ENCODE measurements at places on chromosomes 7 and 10.

DNA sequence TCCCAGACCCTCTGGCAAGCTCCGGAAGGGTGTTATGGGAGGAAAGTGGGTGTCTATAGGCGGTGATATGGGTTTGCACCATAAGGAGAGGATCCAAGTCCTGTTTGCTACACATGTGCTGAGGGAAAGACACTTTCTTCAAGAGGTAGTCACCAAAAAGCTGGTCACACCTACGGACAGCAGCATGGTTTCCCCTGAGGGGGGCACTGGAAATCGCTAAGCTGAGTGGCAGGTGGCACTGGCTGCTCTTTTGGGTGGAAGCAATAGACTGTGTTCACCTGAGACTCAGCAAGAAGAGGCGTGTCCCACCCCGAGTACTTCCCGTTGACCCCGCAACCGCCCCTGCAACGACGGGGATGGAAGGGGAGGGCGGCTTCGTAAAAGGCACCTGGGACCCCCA, 1.8 kb upstream of the FOXI2 start:
- no peak for DNase-seq

DNA sequence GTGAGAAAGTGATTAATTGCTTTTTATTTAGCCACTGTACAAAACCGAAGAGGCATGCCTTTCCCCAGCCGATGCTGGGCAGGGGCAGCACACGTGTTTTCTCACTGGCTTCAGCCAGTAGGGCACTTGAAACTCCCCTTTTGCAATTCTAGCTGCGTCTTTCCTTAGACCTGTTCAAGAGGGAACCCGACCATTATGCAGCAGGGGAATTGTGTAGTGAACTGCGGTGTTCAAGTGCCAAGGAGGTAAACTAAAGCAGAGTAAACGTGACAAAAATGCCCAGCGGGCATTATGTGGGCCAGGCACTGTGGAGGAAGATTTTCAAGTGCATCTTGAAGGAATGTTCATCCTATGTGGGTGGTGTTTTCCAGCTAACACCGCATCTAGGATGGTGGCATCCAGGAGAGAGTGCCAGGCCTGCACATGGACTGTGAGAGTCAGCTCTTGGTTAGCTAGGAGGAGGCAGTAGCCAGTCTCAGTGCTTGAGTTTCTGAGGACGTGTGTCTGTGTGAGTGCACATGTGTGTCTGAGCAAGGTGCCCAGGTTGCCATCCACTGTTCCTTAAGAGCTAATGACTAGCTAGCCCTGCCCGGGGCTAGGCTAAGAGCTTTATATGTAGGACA, 3.3 kb downstream of the WIPF3 start:
- no peak for DNase-seq

- no peak for DNase-seq
These were observed 784.5 kb upstream of the IGFBP3 start for GRCh38 chr7:46705386-46706255.

- DNase-seq, result no peak
These were observed 106.3 kb downstream of the GRK5 start for GRCh38 chr10:119313644-119314043.

- no peak for DNase-seq
These were observed 28.3 kb downstream of the POLL start for GRCh38 chr10:101559596-101560297.

DNA sequence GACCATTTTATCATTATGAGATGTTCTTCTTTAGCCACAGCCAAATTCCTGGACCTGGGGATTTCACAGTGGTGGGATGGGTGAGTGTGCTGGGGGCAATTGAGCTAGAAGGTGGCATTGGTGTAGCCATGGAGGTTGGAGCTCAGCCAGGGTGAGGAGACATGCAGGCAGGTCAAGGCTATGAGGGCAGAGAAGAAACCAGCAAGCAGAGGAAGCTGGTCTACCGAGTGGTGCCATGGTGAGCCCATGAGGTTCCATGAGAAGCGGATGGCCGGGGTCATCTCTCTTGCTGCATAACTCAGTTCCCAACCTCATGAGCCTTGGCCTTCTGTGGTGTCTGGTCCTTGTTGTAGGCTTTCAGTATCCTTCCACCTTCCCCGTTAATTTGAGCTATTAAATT, 91.4 kb downstream of the CARD11 start:
- DNase-seq, result no peak

DNA sequence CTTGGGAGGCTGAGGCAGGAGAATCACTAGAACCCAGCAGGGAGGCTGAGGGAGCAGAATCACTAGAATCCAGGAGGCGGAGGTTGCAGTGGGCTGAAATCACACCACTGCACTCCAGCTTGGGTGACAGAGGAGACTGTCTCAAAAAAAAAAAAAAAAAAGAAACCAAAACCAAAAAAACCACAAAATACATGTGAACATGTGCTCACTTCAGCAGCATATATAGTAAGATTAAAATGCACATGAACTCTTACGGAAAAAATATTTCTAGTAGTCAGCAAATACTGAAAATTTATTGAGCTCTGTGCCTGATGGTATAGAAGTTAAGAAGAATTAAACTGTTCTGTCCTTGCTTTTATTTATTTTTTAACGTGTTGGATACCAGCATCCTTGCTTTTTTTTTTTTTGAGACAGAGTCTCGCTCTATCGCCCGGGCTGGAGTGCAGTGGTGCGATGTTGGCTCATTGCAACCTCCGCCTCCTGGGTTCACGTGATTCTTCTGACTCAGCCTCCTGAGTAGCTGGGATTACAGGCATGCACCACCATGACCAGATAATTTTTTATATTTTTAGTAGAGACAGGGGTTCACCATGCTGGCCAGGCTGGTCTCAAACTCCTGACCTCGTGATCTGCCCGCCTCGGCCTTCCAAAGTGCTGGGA, 9.6 kb upstream of the ZNF487 start:
- peak; percentile 23 for DNase-seq

GRCh38 chr10:19546224-19546623, 270.0 kb upstream of the PLXDC2 start:
- no peak for DNase-seq

DNA sequence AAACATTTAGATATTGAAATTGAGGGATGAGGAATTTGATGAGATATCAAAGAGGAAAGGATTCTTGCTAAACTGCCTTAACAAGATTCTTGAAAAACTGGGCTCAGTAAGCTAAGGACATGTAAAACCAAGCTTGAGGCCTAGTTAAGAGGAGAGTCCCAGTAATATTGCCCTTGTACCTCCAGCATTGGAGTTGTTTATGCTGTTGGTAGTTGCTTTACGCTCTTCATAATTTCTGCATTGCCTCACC, 156.1 kb upstream of the TRIM24 start:
- DNase-seq, result no peak

DNA sequence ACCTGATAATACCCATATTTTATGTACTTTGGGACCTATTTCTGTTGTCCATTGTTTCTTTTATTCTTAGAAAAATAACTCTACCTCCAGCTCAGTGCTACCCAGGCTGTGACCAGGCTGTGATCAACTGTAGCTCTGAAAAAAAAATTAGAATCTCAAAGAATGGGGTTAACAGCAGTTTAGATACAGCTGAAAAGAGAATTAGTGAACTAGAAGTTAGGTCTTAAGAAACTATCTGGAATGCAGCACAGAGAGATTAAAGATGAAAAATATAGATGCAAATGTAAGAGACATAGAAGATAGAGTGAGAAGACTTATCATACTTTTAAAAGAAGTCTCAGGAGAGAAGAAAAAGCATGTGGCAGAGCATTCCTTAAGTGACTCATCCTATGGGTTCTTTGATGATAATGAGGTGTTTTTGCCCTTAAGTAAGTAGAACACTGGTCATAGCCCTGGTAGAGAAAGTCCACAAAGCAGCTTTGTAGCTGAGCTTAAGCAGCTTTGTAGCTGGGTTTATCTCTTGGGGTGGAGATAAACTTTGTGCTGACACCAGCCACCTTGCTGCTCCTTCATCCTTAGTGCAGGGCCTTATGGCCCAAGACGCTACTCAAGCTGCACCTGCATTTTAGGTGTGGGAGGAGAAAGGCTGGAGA, 27.3 kb upstream of the SFRP5 start:
- DNase-seq, result no peak

- DNase-seq, result no peak
These were observed 9.2 kb downstream of the INPP5A start for GRCh38 chr10:132546567-132547420.

GRCh38 chr7:2465928-2466327, 10.3 kb downstream of the GRIFIN start:
- no peak for DNase-seq

DNA sequence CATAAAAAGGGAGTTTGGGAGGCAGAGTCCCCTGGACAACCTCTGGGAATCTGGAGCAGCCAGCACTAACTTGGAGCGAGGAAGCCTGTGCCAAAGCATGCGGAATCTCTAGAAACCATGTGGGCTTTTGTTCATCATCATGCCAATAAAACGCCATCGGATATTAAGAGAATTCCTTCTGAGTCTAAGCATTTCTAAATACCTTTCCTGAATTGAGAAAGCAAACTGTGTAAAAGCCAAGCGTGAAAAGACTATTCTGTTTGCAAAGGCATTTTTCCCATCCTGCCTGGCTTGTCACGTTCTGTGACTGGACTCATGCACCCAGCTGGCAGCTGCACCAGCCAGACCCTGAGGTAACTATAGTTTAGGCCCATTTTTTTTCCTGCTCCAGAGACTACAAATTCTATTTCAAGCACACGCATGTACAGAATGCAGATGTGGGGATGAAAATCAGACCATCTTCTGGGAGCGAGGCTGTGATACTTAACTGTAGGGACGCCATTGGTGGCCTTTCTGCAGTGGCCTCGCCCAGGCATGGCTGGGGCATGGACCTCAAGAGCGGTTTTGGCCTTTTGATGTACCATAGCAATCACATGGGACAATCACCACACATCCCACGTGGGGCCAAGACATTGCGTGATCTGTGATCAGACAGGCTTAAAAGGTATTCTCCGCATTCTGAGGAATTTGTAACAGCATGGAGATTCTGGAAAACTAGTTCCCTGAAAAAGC, 218.9 kb downstream of the KIAA1217 start:
- DNase-seq, result no peak

DNA sequence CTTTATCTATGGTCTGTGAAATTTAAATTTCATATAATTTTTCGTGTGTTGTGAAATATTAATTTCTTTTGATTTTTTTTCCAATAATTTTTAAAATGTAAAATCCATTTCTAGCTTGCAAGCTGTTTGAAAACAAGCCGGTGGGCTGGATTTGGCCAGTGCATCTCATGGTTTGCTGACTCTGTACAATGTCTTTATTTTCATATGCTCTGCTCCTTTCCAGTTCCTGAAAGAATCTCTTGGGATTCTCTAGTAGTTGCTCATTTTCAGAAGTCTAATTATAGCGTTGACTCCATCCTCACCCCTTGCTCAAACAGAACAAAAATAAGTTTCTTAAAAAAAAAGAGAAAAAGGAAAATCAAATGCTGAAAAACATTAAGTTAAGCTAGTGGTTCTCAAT, 21.4 kb downstream of the UBN2 start:
- no peak for DNase-seq

DNA sequence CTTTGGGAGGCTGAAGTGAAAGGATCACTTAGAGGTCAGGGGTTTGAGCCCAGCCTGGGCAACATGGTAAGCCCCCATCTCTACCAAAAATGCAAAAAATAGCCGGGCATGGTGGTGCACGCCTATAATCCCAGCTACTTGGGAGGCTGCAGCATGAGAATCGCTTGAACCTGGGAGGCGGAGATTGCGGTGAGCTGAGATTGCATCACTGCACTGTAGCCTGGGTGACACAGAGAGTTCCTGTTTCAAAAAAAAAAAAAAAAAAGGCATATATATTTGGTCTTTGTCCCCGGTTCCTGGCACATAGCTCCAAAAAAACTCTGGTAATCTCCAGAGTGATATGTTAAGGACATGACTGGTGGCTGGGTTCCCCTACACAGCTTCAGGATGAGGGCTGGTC, 147.3 kb downstream of the SEC23IP start:
- no peak for DNase-seq

DNA sequence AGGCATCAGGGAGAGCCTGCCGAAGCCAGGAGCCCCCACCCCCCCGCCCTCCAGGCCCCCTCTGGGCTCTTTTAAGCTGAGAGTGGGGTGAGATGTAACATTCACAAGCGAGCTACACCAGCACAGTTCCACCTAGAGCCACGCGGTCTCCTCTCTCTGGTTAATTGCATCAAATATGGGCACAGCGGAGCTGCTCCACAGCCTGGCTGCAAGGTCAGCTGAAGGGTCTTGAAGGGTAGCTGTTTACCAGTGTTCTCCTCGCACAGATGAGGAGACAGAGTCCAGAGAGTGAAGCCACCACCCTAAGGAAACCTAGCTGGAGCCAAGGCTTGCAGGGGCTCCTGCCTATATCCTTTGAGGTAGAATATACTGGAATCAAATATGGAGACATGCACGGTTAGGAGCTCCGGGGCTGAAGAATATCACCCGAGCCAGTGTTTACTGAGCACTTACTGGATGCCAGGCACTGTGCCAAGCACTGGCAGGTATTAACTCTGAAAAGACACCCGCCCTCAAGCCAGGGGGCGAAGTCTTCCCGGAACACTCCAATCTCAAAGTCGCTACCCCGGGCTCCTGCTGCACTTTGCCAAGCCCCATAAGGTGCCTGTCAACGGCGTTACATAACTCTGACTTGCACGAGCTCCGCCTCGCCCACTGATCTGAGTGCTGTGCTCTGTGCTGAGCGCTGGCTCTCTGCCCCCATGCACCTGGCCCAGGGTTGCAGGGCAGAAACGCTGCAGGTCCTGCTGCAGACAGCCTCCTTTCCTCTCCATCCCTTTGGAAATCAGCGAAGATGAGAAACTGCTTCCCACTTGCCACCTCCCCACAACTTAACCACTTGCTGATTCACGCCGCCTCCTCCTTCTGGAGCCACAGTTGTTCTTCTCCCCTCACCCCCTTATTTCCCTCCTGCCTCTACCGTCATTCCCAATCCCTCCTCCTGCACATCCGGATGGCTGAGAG, 5.4 kb downstream of the CHST15 start:
- no peak for DNase-seq

DNA sequence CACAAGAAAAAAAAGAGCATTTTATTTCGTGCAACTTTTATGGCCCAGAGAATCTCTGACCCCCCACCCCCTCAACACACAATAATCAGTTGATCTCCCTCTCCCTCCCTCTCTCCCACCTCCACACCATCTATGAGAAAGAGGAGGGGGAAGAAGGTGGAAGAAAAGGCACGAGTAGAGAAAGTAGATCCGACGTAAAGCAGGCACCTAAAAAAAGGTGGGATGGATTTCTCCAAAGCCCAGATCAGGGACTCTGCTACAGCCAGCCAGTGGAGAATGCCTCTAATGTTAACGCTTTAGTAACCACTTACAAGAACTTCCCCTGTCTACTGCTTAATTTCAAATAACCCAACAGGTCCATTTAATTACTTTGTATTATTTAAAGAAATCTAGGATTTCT, 24.4 kb downstream of the KMT2C start:
- DNase-seq, result no peak

GRCh38 chr10:110395350-110396283, 90.9 kb upstream of the SMNDC1 start:
- DNase-seq, result no peak
